ENCODE measurements at places on chromosomes 6 and 20.
A peak's percentile ranks its signal among the peaks of the same experiment; 100 is the strongest.

- DNase-seq = no peak
Measured at GRCh38 chr20:4195499-4195898, 180.1 kb upstream of the RNF24 start.

DNA sequence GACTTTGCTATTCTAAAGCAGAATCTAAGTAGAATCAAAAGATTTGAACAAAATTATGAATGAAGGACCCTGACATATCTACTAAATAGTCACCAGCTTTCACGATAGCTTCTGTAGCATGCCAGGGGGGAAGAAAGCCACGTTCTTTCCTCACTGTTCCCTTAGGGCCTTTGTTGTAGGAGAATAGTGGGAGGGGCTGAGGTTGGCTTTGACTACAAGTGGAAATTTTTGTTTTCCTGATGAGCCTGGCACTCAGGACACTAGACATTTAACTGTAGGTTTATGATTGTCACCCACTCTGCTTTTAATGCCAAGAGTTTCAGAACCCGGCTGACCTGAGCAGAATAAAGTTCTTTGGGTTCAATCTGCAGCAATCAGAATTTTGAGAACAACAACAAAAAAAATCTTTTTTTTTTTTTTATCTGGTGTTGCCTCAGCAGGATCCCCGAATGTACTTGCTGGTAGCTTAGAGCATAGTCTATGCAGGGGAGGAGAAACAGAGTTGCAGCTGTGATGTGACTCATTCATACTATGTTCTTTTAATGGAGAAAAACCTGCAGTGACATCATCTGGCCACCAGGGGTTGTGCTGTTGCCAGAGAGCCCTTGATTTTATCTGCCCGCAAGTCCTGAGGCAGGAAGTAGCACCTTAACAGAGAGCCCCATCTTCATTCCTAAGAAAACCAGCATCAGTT is 38.5 kb downstream of the TPD52L1 start:
- DNase-seq = peak; percentile 30

DNA sequence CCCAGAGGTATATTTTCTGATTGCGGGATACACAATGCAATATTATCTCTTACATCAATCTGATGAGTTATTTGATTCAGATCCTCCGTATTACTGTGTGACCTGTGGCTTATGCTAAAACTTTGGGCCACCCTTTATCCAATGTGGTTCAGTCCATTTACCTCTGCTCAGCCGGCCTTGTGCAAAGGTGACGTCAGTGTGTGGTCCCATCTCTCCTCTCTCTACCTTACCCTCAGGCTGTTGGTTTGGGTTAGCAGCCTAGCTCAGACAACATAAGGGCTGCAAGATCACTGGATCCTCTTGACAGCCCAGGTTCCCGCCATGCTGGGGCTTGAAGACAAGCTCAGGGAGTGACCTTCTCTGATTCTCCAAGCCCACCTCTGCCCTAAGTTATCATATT is 33.0 kb downstream of the SNHG17 start:
- DNase-seq = no peak

GRCh38 chr6:149938571-149939355 is 3.1 kb upstream of the ULBP2 start:
- peak; percentile 42 for DNase-seq

DNA sequence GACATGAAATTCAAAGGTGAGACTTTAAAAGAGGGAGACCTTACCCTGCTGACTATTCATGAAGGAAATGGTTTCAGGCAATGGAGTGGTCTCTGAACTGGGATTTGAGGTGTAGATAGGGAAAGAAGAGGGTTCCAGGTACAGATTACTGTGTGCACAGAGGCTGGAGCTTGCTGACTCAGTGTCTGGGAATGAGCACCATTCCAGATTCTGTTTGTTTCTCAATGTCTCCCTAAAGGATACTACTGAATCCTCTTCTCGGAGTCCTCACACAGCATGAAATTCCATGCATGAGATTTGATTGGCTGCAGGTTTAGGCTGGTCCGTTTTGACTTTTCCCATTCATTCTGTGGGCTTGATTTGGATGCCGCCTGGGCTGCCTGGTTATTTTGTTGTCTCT is 49.0 kb downstream of the PPP1R14C start:
- no peak for DNase-seq

- no peak for DNase-seq
Measured at GRCh38 chr6:143596866-143597265, 80.9 kb upstream of the PHACTR2 start.

Measured in germinal center (tissue), 1 donor.